Right atrium auricular region (tissue), 2 donors: ENCODE measurements at places on chromosomes 12 and 14. TPM values are rescaled to one million over a fixed set of nuclear protein-coding genes. Genes with fewer than 3 reads are reported as not detected.

DNA sequence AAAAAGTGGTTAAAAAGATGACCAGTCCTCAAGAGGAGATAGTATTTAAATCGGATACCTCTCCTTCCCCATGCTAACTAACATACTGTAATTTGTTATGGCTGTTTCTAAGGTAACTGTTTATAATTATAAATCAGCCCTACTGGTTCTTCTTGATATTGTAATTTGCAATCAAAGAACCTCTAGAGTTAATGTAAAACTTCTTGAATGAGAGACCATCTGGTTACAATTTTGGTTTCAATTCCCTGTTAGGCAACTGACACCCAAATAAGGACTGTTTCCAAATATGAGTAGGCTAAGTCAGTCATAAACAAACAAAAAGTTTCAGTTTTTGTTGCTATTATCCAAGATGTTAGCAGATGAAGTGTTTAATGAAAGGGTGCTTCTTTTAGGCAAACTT, 120.2 kb upstream of the DNM1L start:
- peak overlapping the region; percentile 53 for H3K27ac ChIP-seq
- DNase-seq = no peak
- H3K4me1 ChIP-seq = peaks cover 41% of the 10 kb centered on the region
- H3K27me3 ChIP-seq = no peaks in the 10 kb centered on the region
- no peaks in the 10 kb centered on the region for H3K36me3 ChIP-seq

Gene NEUROD4
- total RNA-seq = not detected

Gene TMEM116
- 9.3 TPM for total RNA-seq

Gene PRH2
- total RNA-seq = not detected

GRCh38 chr12:65199604-65200003, 30.2 kb downstream of the LEMD3 start:
- H3K36me3 ChIP-seq = no peaks in the 10 kb centered on the region
- H3K27ac ChIP-seq = no peak overlapping the region
- no peaks in the 10 kb centered on the region for H3K27me3 ChIP-seq
- no peak overlapping the region for H3K4me3 ChIP-seq

DNA sequence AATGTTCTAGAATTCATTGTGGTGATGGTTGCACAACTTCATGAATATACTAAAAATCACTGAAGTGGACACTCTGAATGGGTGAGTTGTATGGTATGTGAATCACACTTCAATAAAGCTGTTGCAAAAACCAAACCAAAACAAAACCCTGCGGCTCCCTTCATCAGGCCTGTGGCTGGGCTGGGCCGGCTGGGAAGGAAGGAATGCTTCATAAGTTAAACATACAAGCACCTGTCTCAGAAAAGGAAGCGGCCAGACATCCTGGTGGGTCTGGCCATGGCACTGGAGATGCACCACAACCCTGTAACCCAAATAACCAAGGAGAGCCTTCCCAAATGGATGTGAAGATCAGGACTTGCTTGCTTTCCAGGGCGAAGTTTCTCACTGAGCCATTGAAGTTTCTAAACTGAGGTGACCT, 34.9 kb downstream of the TTC7B start:
- no peak overlapping the region for H3K4me3 ChIP-seq
- DNase-seq = no peak
- H3K27me3 ChIP-seq = no peaks in the 10 kb centered on the region
- no peak overlapping the region for H3K27ac ChIP-seq

DNA sequence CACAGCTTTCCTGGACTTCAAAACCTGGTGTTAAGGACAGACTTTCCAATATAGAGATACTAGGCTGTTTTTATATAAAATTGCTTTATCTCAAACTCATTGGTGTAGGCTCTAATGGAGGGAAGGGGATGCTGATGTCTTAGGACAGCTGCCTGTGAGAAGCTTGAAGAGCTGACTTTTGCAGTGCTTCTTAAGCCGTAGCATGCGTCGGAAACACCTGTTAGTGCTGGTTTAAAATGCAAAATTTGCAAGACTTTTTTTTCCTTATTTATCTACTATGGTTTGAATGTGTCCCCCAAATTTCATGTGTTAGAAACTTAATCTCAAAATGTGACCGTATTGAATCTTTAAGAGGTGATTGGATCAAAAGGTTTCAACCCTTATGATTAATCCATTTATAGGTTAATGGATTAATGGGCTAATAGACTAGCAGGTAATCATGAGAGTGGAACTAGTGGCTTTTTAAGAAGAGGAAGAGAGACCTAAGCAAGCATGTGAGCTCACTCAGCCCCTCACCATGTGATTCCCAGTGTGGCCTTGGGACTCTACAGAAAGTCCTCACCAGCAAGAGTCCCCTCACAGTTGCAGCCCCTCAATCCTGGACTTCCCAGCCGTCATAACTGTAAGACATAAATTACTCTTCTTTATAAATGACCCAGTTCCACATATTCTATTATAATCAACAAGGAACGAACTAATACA, 60.9 kb upstream of the FUT8 start:
- no peaks in the 10 kb centered on the region for H3K36me3 ChIP-seq
- no peak overlapping the region for H3K4me3 ChIP-seq
- no peak for DNase-seq
- H3K27me3 ChIP-seq = no peaks in the 10 kb centered on the region
- no peak overlapping the region for H3K27ac ChIP-seq
